Erythroblast (primary cell): ENCODE measurements at places on chromosomes 11 and 22.

DNA sequence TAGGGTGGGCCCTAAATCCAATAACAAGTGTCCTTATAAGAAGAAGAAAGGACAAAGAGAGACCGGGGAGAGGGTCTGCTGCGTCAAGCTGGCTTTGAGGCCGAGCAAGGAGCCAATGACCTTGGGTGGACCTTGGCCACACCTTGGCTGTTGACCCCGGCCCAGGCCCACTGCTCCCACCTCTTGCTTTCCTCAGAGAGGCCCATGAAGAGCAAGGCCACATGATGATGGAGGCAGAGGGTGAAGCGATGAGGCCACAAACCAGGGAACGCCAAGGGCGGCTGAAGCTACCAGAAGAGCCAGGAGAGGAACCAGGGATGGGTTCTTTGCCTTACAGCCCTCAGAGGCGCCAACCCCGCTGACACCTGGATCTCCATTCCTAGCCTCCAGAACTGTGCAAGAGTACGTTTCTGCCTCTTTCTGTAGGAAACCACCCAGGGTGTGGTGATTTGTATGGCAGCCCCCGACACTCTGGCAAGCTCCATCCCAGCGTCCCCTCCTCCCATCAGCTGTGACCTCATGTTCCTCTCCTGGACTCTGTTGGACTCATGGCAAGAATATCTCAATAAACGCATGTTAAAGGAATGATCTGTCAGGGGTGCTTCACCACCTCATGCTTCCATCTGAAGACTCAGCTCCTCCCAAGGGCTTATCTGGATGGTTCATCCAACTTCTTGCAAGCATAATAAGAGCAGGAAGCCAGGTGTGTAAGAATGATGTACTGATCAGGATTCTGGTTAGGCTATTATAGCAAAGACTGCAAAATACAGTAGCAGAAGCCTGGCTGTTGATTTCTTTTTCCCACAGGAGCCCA, 41.6 kb upstream of the LINC01488 start:
- no peak for DNase-seq

- DNase-seq = no peak
These were observed 20.6 kb downstream of the DRD4 start for GRCh38 chr11:657691-658126.

DNA sequence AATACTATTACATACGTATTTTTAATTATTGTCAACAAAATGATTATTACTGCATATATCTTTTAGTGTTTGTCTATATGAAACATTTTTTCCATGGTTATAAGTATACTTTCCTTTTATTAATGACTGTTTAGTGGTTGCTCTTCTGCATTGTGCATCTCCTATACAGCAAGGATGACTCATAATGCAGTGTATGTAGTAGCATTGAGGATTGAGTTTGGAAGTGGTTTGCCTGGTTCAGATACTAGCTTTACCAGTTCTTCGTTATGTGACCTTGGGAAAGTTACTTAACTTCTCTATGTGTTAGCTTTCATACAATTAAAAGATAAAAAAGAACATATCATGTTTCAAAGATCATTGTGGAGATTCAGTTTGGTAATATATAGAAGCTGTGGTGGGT, 44.1 kb downstream of the CHORDC1 start:
- DNase-seq = no peak

GRCh38 chr22:25420471-25420924, 144.0 kb upstream of the GRK3 start:
- no peak for DNase-seq

DNA sequence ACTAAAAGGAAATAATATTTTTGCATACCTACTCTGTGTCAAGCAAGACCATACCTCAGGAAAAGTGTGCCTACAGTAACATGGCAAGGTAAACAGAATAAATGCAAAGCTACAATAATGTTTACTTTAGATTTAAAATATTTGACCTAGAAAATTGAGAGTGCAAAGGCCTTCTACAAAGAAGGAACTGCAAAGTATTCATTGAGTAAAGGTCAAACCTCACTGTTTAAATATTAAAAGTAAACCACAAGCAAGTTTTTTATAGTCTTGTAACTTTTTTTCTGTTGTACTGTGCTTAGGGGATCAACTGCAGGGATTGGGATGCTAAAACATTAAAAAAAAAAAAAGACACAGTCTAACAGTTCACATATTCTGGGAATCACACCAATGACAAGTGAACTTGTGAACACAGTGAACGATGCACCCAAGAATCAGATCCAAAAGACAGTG, 48.8 kb downstream of the CWF19L2 start:
- no peak for DNase-seq

DNA sequence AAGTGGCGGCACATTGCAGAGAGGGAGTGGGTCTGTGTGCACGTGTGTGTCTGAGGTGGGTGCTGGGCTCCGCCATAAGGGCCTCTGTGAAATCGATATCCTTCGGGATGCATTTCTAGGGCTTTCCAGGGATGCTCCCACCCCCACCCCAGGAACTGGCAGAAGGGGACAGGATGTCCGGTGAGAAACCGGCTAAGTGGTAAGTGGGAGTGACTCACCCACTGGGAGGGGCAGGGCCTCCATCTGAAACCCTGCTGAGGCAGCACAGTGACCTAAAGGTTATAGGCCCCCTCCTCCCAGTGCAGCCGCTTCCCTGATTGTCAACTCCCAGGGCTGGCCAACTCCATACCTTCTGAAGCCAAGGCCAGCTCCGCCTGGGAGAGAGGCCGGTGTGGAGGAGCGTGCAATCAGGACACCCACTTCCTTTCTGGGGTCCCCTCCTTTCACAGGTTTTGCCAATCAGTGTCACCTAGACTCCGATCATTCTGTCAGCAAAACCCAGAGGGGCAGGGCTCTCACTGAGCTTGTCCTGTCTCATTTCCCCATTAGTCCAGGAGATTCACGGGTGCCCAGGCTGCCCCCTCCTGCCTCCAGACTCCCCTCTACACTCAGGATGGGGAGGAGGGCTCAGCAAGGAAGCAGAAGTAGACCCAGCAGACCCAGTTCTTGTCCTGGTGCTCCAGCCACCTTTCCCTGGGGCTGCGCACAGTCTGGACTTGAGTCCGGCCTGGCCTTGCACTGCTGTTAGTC, 44.5 kb downstream of the NECTIN1 start:
- DNase-seq = no peak

- DNase-seq = no peak
These were observed 30.4 kb upstream of the CKAP5 start for GRCh38 chr11:46876471-46876870.

DNA sequence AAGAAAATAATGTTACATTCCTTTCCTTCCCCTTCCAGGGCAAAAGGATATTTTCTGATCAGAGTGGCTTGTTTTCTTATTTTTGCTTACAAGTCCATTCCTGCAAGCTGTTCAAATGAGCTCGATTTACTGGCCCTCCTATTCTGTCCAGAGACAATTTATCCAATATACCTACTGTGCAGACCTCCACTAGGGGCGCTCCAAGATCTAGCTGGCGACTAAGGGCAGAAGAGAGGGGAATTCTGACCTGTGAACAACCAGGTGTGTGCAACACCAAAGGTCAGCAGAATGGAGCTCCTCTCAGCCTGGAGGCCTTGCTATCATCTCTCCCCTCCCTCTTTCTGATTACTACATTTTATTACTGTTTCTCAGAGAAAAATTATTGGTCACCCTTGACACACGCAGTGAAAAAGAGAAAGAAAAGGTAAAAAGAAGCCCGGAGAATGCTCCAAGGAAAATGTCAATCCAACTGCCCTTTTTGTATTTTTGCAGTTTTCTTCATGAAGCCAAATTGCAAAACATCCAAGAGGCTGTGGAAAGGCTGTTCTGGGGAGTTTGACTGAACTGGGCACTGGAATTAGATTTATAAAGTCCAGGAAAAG, 3.2 kb downstream of the SEZ6L start:
- peak; percentile 14 for DNase-seq

GRCh38 chr11:71286701-71287643, 34.6 kb upstream of the SHANK2 start:
- DNase-seq = no peak

DNA sequence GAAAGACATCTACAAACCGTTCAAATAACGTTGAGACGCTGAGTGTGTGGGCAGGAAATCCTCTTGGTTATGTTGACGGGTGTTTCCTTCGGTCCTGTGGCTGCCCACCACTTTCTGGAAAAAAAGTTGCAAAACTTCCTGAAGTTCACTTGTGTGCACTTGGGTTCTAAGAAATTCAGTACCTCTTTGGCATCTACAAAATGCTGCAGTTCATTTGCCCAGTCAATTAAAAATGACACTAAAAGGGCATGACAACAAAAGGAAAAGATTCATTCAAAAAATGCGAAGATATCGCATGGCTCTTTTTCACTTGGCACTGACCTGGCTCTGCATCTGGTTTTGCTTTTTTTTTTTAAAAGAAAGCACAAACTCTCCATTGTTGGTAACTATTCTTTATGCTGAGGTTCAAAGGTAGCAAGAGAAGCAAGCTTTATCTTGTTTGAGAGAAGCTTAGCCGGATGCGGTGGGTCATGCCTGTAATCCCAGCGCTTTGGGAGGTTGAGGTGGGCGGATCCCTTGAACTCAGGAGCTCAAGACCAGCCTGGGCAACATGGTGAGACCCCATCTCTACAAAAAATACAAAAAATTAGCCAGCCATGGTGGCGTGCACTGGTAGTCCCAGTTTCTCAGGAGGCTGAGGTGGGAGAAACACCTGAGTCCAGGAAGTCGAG, 10.6 kb upstream of the XBP1 start:
- no peak for DNase-seq

- no peak for DNase-seq
These were observed 1.9 kb downstream of the CSNK2A3 start for GRCh38 chr11:11351042-11351586.
